ENCODE measurements at places on chromosomes 16 and 17.

DNA sequence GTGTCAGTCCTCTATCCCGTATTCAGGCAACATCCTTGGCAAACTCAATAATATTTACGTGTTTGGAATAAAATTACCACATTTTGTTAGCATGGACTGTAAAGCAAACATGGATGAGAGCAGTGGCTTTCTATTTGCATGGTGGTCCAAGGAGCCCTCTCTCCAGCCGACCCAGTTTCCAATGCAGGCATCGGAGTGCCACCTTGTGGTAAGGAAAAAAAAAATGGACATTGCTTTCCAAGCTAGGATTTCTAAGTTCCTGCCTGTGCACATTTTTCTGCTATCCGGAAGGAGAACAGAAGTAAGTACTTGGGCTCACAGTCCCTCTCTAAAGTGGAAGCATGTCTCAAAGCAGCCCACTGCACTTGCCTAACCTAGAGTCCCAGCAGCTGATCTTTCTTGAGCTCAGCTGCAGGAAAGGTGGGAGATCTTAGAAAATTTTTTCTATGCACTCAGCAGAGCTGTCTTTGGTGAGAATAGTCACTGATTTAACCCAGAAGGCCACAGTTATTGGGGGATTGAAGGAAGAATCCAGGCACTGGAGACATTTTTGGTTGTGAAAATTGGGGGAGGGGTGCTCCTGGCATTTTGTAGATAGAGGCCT lies 46.0 kb upstream of the ERCC4 start:
- DNase-seq = no peak

DNA sequence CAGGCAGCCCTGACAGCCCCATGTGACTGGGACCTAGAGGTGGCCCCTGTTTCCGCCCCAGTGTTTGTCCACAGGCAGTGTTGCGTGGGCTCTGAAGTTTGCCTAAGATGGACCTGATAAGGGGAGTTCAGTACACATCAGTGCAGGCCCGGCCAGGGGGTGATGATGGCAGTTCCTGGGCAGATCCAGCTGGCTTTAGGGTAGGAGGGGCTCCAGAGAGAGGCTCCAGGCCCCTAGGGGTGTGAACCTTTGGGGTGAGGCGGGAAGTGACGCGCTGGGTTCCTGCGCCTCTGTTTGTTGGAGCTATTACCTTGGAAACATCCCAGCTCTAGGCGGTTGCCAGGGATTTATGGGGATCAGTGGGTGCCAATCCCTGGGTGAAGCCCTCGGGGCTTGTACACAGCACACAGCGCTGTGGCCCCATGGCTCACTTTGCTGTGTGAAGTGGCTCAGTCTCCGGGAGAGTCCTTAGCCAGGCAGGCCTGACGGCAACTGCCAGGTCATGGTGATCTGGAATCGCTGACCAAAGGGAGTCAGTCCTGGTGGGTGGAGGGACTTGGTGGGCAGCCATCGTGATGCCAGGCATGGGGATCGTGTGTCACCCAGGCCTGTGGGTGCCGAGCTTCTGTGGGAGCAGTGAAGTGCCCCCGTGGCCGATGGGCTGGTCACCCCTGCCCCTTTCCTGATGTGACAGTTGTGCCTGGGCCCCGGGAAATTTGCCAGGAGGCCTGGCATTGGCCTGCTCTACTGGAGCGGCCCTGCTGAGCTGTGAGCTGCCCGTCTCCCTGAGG lies 146.1 kb downstream of the SEC14L1 start:
- peak; percentile 71 for DNase-seq

GRCh38 chr17:21248500-21248899 lies 4.7 kb downstream of the NATD1 start:
- no peak for DNase-seq

GRCh38 chr17:50689956-50690886 lies 17.5 kb downstream of the ANKRD40 start:
- no peak for DNase-seq

- peak; percentile 68 for DNase-seq
Measured at GRCh38 chr16:3101018-3101840, 2.1 kb upstream of the ZSCAN10 start.

GRCh38 chr17:2963332-2964027 lies 99.9 kb downstream of the OR1D5 start:
- DNase-seq = no peak

DNA sequence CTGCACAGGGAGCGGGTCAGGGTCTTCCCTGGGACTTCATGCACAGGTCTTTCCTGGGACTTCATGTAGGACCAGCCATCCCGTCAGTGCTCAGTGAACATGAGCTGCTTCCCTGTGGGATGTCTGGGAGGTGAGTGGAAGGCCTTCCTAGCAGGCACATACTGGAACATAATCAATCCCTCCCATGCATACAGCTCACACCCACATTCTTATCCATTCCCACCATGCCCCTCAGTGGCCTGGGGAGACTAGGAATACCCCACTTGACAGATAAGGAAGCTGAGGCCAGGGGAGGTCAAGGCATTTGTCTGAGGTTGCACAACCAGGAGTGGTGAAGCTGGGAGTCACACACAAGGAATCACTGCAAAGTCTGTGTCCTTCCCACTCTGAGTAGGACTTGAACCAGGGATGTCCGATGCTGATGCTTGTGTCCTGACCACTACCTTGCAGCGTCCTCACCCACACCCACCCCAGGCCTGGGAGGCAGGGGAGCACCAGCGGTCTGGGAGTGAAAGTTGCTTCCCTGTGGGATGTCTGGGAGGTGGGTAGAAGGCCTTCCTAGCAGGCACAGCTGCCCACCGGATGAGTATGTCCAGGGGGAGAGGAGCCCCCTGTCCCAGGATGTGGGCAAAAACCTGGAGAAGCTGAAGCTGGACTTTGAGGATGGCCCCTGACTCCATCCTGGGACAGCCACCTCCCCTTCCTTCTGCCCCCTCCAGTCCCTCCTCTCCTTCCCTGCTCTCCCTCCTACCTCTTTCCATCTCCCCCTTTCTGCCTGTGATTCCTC lies 1.0 kb upstream of the NLRC5 start:
- peak; percentile 53 for DNase-seq

DNA sequence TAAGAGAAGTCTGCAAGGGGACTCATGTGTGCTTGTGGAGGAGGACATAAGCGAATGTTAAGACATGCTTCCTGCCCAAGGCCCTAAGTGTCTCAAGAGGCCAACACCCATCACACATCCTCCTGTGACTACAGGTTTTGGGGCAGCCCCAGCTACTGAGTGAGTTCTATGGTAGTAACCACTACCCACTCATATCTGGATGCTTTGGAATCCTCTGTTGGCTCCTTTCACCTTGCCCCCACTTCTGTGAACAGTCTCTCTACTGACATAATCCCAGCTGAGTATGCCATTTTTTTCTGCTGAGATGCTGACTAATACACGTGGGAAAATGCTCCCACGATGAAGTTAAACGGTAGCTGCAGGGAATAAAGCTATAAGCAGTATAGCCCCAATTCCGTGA lies 153.5 kb downstream of the VPS53 start:
- peak; percentile 59 for DNase-seq

GRCh38 chr16:3021449-3022207 lies 1.5 kb downstream of the TNFRSF12A start:
- DNase-seq = peak; percentile 76

- peak; percentile 12 for DNase-seq
Measured at GRCh38 chr16:84294531-84295142, at the start of gene WFDC1. TSS of gene WFDC1 (plus strand) at chr16:84294878. CDS start at chr16:84294972, 94 bp downstream.

DNA sequence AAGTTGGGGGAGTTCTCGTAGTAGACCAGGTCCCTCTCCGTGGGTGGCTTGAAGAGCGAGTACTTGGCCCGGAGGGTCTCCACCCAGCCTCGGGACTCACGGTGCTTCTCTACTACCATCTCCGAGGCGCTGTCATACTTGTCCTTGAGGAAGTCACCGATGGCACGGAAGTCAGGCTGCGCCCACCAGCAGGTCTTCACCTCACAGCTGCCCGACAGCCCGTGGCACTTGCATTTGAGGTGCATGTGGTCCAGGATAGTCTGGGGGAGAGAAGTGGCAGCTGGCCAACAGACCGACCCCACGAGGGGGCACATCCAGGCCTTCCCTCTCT lies 50.0 kb downstream of the WNT3 start:
- DNase-seq = no peak

GRCh38 chr16:20141956-20142355 lies 68.3 kb upstream of the GPR139 start:
- no peak for DNase-seq

GRCh38 chr16:85126705-85127378 lies 14.6 kb upstream of the CIBAR2 start:
- DNase-seq = peak; percentile 15

GRCh38 chr17:38925263-38925995 lies at the start of gene LASP1NB:
TSS of gene LASP1NB (plus strand) at chr17:38925614.
- no peak for DNase-seq

DNA sequence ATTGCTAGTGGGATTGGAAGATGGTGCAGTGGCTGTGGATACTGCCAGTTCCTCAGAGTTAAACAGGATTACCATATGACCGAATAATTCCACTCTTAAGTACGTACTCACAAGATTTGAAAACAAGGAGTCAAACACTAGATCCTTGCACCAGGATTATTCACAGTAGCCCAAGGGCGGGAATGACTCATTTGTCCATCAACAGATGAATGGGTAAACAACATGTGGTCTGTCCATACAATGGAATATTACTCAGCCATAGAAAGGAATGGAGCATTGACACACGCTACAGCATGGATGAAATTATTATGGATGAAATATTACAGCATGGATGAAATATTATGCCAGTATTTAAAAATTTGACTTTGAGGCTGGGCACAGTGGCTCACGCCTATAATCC lies 9.1 kb upstream of the MAPK8IP3 start:
- DNase-seq = no peak

- no peak for DNase-seq
Measured at GRCh38 chr17:44602390-44602789, 45.1 kb downstream of the FZD2 start.

GRCh38 chr17:9802294-9802693 lies 10.9 kb upstream of the DHRS7C start:
- DNase-seq = no peak

DNA sequence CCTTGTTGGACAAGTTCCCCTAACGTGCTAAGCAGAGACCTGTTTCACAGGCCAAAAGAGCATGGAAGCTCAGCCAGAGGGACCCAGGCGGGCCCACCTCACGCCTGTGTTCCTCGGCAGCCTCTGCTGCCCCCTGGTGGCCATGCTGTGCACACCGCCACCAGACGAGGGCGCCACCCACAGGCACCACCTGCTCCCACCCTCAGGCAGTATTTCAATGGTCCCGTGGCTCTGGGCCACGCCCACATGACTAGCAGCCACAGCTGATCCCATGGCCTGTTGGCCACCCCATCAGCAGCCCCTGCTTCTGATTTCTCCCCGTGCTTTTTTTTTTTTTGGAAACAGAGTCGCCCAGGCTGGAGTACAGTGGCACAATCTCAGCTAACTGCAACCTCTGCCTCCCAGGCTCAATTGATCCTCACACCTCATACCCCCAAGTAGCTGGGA lies 18.9 kb downstream of the MPG start:
- DNase-seq = peak; percentile 94

DNA sequence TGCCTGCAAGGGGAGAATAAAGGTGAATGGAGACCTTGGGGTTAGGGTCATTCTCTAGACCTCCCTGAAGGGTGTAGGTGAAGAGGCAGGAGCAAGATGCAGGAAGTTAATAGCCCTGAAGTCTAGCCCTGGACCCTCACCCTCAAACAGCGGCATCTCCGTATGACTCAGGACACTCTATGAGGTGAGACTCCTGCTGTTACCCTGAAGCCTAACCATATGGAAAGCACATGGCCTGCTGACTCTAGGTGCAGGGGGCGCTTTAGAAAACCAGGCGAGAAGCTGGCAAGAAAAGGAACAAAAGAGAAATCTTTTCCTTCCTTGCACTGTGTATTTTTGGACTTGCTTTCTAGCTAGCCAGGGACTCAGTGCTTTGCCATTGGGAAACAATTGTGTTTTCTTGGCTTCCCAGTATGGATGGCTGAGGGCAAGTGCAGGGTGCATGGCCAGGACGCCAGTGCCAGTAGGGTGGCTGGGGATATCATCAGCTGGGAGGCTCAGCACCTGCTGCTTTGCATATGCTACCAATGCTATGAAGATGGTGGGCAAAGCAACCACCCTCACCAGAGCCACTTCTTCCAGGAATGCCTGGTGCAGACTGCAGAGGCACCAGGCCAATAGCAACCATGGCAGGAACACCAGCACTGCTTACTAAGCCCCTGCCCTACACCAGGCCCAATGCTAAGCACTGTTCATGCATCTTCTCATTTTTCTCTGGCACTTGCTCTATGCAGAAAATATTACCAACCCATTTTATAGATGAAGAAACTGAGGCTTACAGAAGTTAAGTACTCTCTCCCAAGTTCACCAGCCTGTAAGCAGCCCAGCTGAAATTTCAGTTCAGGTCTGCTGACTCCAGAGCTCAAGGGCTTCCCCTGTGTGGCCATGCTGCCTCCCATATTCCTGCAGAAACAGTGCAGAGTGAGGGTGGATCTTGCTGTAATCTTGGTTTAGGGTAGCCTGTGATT lies 425.1 kb downstream of the SLC39A11 start:
- no peak for DNase-seq

DNA sequence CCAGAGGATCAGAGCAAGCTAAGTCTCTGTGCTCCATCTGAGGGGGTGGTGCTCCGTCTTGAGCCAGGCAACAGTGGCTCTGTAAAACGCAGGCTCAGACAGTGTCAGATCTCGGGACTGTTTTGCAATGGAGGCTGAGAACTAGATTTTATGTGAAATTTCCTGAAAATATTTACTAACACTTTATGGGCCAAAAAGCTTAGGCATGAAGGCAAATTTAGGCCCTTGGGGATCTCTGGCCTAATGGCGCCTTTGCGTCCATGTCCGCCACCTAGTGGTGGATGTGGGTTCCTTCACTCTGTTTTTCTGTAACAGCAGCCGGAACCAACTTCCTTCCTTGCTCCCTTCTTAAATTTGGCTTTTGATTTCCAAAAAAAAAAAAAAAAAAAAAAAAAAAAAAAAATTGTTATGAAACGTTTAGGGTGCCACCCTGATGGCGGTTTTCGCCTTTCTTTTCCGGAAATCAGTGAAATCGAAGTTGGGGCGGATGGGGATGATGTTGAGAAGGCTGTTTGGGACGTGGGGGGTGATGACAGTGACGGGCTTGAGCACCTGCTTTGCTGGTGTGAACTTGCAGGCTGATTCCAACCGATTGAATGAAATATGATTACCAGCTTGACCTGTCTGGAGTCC lies 14.0 kb upstream of the ELAC2 start:
- peak; percentile 65 for DNase-seq

DNA sequence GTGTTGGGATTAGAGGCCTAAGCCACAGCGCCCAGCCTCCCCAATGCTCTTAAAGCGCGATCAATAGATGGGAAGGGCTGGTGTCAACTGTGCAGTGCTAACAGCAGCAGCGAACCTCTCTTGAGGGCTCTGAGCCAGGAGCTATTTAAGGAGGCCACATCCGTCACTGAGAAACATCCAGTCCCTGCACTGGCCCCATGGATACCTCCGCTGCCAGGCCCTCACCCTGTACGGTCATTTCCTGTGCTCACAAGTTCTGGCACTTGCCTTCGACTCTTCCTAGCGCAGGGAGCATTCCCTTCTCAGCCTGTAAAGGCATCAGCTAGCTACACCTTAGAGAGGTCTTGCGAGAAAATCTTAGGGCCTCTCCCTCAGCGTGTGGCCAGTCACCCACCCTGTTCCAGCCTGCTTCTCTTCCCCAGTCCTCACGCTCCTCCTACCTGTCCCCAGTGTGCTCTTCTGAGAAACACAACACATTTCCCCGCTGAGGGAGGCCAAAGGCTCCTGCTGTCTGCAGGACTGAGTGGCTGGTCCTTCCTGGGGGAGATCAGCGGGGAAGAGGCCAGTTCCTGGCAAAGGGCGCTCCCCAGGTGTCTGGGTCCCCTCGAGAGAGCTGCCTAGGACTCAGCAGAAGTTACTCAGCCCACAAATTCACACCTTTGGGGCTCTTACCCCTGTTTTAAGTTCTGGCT lies 28.6 kb downstream of the GTF3C1 start:
- no peak for DNase-seq
